ENCODE measurements at places on chromosomes 4 and X.

- no peak for DNase-seq
Measured at GRCh38 chr4:130028552-130028951, 932.6 kb downstream of the C4orf33 start.

DNA sequence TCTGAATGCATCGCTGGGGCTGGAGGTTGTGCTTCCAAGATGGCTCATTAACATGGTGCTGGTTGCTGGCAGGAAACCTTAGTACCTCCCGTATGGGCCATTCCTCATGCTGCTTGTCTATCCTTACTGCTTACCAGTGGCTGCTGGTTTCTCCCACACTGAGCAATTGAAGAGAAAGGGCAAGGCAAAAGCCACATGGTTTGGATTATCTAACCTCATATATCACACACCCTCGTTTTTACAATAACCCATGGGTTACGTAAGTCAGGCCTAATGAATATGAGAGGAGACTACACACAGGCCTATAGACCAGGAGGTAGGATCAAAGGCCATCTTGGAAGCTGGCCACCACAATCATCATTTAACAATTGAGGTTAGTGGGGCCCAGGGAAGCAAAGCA, 141.8 kb upstream of the EDNRA start:
- DNase-seq: no peak

- DNase-seq: no peak
Measured at GRCh38 chrX:115602729-115603389, 41.9 kb downstream of the PLS3 start.

DNA sequence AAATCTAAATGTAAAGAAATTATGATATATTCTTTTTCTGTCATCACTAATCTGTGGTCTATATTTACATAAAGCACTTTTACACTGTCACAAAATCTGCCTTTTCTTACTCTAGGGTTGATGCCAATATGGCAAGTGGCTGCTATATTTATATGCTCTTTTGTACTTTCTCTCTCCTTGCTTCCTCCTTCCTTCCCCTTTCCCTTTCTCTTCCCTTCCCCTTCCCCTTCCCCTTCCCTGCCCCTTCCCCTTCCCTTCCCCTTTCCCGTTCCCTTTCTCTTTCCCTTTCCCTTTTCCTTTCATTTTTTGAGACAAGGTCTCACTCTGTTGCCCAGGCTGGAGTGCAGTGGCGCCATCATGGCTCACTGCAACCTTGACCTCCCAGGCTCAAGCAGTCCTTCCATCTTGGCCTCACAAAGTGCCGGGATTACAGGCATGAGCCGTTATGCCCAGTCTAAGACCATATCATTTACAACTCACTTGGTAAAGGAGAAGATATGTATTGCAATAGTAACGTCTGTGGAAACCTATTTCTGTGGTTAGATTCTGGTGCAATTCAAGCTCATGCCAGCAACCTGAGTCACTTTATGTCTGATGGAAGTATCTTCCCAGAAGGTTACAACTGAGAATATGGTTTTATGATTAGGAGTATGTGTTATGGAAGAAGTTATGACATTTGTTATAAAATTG, 13.9 kb upstream of the PLAC8 start:
- DNase-seq: no peak

DNA sequence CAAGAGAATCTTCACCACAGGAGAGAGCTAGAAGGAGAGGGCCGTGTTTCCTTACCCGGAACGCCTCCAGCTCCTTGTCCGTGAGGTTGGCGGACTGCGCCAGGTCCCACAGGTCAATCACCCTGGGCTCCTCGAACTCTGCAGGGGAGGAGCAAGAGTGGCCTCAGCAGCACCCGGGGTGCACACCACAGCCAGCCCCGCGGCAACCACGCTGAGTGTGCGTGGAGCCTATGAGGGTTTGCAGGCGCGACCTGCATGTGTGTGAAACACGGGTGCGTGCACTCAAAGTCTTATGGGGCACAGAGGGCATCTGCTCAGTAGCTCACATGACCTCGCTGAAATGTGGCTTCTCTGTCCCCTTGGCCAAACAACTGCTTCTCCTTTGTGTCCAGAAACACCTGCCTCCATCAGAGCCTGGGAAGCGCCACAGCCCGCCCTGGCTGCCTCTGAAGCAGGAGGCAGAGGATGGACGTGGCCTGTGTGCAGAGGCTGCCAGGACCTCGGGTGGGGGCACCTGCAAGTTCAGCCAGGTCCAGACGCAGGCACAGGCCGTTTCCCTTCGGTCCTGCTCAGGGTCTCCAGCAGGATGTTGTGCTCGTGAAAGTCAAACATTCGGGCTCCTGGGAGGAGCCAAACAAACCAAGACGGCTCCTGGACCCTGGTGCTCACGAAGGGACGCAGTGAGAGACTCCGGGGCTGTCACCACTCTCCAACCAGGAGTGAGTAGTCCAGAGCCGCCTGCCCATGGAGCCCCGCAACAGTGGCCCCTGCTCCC, 16.0 kb downstream of the LRPAP1 start:
- DNase-seq: no peak

DNA sequence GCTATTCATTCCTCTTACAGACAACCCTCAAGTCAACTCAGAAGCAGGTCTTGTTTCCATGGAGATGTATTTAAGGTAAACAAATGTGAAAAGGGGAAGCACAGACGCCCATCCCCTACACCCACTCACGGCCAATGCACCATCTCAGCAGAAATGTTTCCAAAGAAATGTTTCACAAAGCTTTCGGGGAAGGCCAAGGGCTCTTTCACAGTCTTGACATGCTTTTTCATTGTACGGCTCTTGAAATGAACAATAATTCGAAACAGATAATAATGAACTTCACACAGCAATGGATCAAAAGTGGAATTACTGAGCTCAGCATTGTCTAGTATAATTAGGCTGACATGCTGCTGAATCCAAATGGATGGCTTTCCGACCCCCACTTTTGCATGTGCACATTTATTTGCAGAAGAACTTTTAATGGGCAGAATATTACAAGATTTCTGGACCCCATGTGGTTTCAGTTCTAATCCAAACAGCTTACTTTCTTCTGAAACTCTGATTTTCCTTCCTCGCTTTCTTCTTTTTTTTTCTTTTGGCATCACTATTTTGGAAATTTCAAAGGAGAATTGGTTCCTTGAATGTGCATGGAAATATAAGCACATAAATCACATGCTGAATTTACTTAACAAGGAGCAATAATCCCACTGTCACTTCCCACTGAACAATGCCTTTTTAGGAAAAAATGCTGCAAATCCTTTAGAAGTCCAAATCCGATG, 160.9 kb downstream of the SMIM20 start:
- no peak for DNase-seq

DNA sequence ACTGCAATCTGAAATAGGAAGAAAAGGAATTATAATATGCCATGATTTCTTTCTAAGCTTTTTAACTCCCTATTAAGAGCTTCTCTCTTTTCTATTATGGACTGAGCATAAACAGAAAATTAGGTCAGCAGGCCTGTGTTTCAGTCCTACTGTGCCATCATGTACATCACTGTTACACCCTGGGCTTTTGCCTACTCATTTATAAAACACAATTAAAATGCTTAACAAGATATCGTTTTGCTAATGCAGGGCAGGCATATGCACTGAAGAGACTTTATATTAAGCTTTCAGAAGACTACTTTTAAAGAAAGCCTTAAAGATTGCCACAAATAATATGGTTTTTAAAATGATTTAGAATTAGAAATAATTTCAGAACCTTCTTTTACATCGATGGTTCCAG, 828 bp upstream of the BBS12 start:
- DNase-seq: no peak

DNA sequence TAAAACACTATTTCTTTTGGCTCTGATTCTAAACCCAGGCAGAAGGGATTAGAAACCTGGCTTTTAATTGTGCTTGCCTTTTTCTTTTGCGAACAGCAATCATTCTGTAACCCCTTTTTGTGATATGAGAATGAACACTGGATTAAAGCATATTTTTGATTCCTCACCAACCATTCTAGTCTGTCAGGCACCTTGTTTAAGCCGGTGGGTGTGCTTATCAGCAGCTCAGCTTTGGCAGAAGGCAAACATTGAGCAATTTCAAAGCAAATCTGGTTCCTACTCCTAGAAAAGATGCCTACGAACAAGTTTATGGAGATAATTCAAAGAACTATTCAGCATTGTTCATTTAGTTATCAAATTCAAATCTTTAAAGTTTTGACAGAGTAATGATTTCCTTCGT, 265.1 kb upstream of the FAM241A start:
- DNase-seq: no peak

- no peak for DNase-seq
Measured at GRCh38 chr4:99821918-99822503, 5.4 kb downstream of the DAPP1 start.

DNA sequence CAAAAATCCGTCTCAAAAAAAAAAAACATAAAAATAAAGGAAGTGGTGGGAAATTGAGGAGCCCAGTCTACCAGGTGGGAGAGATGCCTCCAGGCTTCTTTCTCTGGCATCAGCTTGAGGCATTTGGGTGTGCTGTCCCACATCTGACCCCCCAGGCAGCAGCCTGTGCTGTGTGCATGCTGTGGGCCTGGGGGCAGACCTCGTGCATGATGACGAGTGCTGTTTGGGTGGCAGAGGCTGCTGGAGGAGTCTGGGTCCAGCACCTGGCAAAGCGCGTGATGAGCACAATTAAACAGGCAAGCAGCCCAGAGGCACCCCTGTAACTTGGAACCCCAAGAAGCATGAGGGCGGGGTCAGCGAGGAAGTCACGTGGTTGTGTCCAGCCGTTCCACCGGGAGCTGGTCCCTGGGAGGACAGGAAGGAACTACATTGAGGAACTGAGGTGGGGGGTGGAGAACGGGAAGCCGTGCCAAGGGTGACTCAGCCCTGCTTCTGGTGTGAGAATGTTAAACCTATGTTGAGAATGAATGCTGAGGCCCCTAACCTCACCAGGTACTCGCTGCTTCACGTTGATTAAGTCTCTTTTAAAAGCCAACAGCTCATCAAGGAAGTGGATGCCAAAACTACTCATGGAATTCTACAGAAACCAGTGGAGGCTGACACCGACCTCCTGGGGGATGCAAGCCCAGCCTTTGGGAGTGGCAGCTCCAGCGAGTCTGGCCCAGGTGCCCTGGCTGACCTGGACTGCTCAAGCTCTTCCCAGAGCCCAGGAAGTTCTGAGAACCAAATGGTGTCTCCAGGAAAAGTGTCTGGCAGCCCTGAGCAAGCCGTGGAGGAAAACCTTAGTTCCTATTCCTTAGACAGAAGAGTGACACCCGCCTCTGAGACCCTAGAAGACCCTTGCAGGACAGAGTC, 6.1 kb downstream of the TACC3 start:
- DNase-seq: peak; percentile 49

- no peak for DNase-seq
Measured at GRCh38 chrX:19627081-19627480, 111.8 kb upstream of the MAP3K15 start.

DNA sequence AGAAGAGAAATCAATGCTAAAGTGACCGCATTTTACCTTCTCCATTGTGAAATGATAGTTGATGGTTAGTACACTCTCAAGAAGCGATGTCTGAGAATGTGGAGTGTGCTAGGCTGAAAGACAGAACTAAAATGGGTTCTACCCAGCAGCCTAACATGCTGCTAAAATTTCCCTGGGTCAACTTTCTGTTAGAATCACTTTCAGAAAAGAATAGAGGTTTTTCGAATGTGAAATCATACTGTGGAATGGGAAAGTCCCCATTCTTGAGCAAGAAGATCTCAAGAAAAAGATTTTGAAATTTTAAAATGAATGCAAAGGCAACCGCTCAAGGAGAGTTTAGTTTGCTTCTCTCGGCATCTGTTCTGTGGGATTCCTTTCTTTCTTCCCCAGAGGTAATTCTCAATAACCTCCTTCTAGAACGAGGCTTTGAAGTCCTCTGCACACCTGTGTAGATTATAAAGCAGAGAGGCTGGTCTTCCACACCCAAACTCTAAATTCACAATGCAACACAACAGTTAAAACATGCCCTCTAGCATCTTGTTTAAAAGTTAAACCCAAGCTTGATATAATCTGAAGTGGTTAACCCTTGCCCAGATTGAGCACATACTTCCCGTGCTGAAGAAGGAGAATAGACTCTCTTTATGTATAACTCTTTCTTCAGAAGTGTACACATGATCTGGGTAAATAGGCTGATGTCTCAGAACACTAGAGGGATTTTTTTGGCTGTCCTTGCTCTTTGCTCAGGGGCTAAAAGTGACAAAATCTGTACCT, 208.7 kb upstream of the KLF3 start:
- DNase-seq: no peak

DNA sequence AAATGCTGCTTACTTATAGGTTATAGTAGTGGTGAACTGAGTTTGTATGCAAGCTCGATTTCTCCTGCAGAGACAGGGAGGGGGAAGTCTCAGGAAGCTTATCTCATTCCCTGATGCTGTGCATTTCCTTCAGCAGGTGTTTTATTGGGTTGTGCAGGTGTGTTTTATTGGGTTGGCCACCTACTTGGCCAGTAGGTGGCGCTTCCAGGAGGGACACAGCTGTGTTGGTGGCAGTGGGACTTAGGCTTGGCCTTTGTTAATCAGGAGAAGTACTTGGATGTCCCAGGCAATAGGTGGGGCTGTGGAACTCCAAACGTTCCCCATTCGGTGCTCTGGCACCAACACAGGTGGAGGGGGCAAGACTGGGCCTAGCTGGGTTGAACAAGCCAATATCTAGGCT, 196.0 kb upstream of the DCAF8L1 start:
- DNase-seq: no peak

- DNase-seq: no peak
Measured at GRCh38 chr4:151876381-151876988, 115.7 kb upstream of the GATB start.

DNA sequence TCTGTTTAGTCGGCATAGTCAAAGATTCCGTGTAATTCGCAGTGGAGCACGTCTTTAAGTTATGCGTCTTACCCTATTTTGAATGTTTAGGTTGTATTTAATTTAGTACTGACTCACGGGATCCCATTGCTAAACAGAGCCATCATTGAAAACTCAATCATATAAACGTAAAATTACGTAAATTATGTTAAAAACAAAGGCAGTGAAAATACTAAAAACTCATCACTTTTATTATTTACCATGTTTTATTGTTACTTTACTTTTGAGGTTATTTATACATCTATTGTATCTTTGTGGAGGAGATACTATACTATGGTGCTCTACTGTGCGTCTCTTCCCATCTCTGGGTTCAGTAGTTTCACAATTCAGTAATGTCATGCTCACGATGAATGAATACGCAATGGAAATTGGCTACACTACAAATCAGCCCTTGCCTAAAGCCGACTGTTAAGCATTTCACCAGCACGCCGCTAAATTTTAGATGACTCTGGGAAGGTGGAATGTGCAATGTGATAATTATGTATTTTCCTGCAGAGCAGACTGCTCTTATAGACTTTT, 944 bp downstream of the FUNDC2 start:
- no peak for DNase-seq

DNA sequence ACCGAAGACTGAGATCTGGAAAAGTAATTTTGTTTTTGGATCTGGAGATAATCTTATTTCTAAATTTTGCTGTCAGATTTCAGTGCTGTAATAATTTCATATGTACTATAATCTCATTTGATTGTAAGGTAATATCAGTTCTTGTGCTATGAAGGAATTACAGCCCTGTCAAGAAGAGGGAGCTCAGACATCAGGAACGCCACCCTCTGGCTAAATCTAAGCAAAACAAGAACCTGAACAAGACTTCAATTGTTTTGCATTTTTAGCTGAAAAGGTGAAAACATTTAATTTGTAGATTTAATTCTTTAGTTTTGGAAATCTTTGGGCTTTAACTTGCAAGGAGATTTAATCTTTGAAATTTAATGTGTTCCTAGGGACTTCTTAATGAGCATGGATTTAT, 525.4 kb upstream of the HS3ST1 start:
- no peak for DNase-seq

All from tibial nerve (tissue), 4 donors.